Stimulated activated naive CD8-positive, alpha-beta T cell treated with anti-CD3 and anti-CD28 coated beads, Interleukin-15, Interleukin-2, amounts not matched to agents 100 U/mL and 50 U/mL, for 24 hours (primary cell): ENCODE measurements at places on chromosomes 7 and 10.

DNA sequence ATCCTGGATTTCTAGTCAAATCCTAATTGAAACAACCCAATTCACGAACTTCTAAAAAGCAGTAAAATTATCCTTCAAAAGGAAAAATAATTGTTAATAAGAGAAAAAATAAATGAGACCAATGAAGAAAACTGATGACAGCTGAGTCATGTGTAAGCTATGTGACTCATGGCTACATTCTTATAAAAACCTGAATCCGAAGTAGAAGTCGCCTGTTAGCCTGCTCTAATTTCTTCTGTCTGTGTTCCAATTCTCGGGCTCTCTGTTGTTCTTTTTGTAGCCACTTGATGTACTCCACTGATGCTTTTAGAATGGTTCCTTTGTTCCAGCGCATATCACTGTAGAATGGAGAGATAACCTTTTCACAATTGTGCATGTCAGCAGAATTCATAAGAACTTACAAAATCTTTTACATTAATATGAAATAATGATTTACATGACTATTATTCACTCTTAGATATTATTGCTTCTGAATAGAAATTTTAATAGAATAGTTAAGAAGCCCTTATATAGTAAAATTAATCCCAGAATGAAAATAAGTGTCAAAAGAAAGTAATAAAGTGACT lies 88.8 kb downstream of the TFEC start:
- DNase-seq = no peak

DNA sequence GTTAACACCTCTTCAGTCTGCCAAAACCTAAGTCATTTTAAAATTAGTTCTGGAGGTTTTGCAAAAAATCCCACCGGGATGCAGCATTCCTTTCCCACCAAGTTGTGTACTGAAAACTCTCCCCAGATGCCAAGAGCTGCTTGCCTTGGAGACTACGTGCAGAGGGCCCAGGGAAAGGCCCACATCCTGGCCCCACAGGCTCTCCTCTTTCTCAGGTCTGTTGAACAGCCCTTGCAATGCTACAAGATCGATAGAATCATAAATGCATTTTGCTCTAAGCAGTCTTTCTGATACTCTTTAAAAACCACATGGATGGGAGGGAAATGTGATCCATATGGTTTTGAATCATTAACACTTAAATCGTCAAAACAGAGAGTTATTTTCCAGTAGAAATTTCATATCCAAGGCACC lies 126.7 kb upstream of the ZMIZ1 start:
- DNase-seq = no peak

DNA sequence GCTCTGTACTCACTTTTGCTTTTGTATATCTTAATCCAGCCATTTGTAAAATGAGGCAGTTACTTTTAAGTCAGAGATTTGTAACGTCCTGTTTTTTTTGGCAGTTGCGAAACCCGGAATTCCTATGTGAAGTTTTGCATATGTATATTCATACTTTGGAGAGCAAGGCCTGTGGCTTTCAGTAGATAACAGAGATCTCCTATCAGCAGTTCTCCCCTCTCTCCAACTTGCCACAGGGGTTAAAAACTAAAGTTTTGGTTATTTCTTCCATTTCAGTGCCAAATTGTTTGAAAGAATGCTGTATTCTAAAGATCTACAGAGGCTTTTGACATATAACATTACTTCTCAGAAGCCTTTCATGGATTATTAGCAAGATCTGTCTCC lies 102.4 kb downstream of the EXOC4 start:
- DNase-seq = no peak

DNA sequence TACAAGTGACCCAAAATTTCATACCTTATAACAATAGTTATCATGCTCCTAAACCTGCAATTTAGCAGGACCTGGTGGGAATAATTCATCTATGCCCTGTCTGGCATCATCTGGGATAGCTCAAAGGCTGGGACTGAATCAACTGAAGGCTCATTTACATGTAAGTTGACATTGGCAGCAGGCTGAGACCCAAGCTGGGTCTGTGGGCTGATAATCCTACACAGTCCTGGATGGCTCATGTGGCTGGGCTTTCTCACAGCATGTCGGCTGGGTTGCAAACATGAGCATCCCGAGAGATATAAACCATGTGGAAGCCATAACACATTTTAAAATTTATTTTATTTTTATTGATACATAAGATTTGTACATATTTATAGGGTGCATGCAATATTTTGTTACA lies 19.5 kb upstream of the ABCB5 start:
- no peak for DNase-seq

DNA sequence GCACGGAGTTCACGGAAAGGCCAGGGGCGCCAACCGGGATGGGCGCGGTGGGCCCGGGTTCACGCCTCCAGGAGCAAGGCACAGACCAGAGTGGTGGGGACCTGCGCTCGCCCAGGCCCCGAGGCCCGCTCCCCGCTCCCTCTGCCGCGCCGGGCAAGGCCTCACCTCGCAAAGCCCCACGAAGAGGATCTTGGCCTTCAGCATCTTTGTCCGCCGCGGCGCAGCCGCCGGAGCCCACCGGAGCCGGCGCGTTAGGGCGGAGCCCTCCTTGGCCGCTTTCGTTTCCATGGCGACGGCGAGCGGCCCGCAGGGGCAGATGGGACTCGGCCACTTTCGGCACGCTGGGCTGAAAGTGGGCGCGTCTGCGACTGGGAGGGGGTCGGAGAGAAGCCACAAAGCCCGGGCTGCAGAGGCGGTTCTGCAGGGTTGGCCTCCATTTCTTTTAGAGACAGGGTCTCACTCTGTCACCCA lies 944.4 kb upstream of the ZNF722 start:
- no peak for DNase-seq

DNA sequence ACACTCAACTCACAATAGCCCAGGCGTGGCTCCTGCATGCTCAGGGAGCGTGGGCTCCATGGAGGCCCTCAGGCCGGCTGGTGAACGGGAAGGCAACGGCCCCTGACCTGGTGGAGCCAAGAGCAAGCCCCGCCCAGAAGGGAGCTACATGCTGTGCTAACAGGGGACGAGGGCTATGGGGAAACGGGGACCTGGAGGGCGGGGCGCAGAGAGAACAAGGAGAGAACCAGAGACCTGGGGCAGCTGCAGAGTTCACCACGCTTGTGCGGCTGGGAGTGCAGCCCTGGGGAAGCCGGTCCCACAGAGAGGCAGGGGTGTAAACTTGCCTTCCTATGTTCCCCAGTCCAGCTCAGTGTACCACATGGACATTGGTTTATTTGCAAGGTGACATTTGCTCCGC lies 69.2 kb upstream of the PPP2R2D start:
- no peak for DNase-seq

DNA sequence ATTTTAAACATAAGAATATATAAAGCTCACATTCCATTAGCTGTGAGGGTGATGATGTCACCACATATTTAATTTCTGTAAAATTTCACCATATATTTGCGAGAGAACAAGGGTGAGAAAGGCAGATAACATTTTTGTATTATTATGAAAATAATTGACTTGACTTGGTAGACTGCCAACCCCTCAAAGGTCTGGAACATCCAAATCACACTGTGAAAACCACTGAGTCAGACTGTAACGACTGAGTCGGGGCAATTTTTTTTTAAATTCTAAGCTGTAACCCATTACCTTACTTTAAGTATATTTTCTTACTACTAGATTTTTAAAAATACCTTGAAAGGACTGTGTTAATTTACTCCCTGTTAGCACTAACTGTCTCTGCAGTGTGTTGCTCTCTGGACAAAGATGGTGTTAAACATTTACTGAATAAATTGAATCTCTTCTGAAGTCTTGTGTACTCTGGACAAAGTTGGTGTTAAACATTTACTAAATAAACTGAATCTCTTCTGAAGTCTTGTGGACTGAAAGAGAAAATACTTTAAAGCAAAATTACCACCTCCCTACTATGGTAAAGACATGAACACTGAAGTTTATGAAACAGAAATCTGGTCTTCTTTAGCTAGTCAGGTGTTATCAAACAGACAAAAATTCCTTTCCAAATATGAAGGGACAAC lies 14.1 kb downstream of the PDZD8 start:
- no peak for DNase-seq

DNA sequence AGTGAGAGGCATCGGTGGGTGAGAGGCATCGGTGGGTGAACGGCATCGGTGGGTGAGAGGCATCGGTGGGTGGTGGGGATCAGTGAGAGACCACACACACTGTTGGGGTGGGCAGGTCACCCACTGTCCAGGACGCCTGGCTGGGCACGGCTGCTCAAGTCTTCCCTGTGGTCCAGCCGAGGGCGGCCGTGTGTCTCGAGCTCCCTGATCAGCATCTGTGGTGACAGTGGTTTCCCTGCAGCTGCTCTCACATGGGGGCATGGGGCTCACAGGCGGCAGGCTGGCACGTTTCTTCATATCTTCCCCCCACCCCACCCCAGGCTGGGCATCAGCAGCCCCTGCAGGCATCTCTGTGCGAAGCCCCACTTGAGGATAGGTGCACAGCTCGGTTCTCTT lies 78.2 kb downstream of the NKX6-2 start:
- no peak for DNase-seq

GRCh38 chr10:78283069-78283682 lies 249.5 kb downstream of the RPS24 start:
- DNase-seq = no peak
